Left lung (tissue), 14 donors: ENCODE measurements at places on chromosomes 13 and 19. TPM values are rescaled to one million over a fixed set of nuclear protein-coding genes. Genes with fewer than 3 reads are reported as not detected.

Gene CDX2
- not detected for total RNA-seq

GRCh38 chr19:30227661-30228112 lies 144.5 kb upstream of the ZNF536 start:
- peaks cover 54% of the 10 kb centered on the region for H3K27me3 ChIP-seq
- peaks cover 31% of the 10 kb centered on the region for H3K4me1 ChIP-seq
- no peaks in the 10 kb centered on the region for H3K36me3 ChIP-seq
- peak overlapping the region; percentile 39 for H3K4me3 ChIP-seq

DNA sequence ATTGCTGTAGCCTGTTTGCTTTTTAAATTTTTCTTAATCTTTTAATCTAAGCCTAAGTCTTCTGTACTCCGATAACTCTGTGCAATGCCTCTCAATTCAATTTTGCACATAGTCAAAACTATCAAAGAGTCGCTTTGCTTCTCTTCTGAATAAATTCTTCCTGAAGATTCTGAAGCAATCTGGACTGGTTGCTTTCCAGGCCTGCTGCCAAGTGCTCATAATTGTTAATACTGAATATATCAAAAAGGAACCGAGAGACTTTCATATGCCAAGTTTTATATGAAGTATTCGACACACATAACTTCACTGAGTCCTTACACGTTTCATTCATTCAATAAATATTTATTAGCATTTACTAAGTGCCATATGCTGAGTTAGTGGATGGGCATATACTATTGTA lies 91.3 kb downstream of the EDNRB start:
- H3K36me3 ChIP-seq, result no peaks in the 10 kb centered on the region
- no peaks in the 10 kb centered on the region for H3K4me1 ChIP-seq
- DNase-seq, result no peak

Gene EXOC3L2
- 3.2 TPM for total RNA-seq

GRCh38 chr19:43776286-43776685 lies 4.5 kb downstream of the KCNN4 start:
- H3K4me1 ChIP-seq, result peaks cover 14% of the 10 kb centered on the region
- no peak for DNase-seq

GRCh38 chr19:19495614-19496603 lies 19.4 kb downstream of the TSSK6 start:
- H3K27me3 ChIP-seq, result no peaks in the 10 kb centered on the region
- H3K4me1 ChIP-seq, result peaks cover 2% of the 10 kb centered on the region
- no peak overlapping the region for H3K4me3 ChIP-seq
- peaks cover 98% of the 10 kb centered on the region for H3K36me3 ChIP-seq
